Activated naive CD4-positive, alpha-beta T cell treated with anti-CD3 and anti-CD28 coated beads for 36 hours (primary cell): ENCODE measurements at places on chromosomes 5 and 9. TPM values are rescaled to one million over a fixed set of nuclear protein-coding genes. Genes with fewer than 3 reads are reported as not detected.

The GRIA1 gene
- total RNA-seq: not detected

The SFXN1 gene
- total RNA-seq: 350 TPM

The GADD45G gene
- total RNA-seq: 1.2 TPM

The SLC34A3 gene
- total RNA-seq: not detected

The TMEM252 gene
- not detected for total RNA-seq

The NIPAL4 gene
- total RNA-seq: 10.1 TPM

The SNCAIP gene
- not detected for total RNA-seq

The SPINK13 gene
- not detected for total RNA-seq

The MRPL41 gene
- 39.3 TPM for total RNA-seq

The SYNPO gene
- total RNA-seq: 0.14 TPM

The IFNA2 gene
- not detected for total RNA-seq

GRCh38 chr9:113511856-113512761, 48.6 kb downstream of the RGS3 start:
- H3K4me1 ChIP-seq: peaks cover 50% of the 10 kb centered on the region
- H3K27me3 ChIP-seq: peaks cover 2% of the 10 kb centered on the region
- DNase-seq: peak; percentile 82
- peak overlapping the region; percentile 85 for H3K27ac ChIP-seq
- H3K4me3 ChIP-seq: peak overlapping the region; percentile 41

DNA sequence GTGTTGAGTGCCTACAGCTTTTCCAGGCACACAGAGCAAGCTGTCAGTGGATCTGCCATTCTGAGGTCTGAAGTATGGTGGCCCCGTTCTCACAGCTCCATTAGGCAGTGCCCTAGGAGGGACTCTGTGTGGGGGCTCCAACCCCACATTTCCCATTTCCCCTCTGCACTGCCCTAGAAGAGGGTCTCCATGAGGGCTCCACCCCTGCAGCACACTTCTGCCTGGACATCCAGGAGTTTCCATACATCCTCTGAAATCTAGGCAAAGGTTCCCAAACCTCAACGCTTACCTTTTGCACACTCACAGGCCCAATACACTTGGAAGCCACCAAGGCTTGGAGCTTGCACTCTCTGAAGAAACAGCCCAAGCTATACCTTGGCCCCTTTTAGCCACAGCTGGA, 131.3 kb downstream of the DEPDC1B start:
- H3K27ac ChIP-seq: no peak overlapping the region
- H3K36me3 ChIP-seq: no peaks in the 10 kb centered on the region
- no peaks in the 10 kb centered on the region for H3K4me1 ChIP-seq
- no peak overlapping the region for H3K4me3 ChIP-seq
- no peaks in the 10 kb centered on the region for H3K27me3 ChIP-seq

- H3K27ac ChIP-seq: peak overlapping the region; percentile 24
- H3K4me3 ChIP-seq: no peak overlapping the region
These were observed 203.4 kb downstream of the MCTP1 start for GRCh38 chr5:95081500-95081960.

DNA sequence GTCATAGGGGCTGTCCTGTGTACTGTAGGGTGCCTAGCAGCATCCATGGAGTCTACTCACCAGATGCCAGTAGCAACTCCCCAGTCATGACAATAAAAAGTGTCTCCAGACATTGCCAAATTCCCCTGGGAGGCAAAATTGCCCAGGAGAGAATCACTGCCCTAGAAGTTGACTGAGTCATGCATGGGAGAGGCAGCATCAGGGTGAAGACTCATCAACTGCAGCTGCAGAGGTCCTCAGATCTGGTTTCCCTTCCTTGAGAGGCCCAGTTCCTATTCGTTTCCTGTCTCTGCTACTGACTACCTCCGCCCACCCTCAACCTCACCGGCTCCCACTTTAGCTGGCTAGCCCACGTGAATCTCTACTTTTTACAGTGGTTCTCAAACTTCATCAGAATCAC, 88.6 kb upstream of the AGXT2 start:
- H3K4me1 ChIP-seq: peaks cover 6% of the 10 kb centered on the region
- peaks cover 42% of the 10 kb centered on the region for H3K27me3 ChIP-seq
- H3K27ac ChIP-seq: no peak overlapping the region
- H3K36me3 ChIP-seq: no peaks in the 10 kb centered on the region
- no peak overlapping the region for H3K4me3 ChIP-seq
- peak; percentile 38 for DNase-seq

DNA sequence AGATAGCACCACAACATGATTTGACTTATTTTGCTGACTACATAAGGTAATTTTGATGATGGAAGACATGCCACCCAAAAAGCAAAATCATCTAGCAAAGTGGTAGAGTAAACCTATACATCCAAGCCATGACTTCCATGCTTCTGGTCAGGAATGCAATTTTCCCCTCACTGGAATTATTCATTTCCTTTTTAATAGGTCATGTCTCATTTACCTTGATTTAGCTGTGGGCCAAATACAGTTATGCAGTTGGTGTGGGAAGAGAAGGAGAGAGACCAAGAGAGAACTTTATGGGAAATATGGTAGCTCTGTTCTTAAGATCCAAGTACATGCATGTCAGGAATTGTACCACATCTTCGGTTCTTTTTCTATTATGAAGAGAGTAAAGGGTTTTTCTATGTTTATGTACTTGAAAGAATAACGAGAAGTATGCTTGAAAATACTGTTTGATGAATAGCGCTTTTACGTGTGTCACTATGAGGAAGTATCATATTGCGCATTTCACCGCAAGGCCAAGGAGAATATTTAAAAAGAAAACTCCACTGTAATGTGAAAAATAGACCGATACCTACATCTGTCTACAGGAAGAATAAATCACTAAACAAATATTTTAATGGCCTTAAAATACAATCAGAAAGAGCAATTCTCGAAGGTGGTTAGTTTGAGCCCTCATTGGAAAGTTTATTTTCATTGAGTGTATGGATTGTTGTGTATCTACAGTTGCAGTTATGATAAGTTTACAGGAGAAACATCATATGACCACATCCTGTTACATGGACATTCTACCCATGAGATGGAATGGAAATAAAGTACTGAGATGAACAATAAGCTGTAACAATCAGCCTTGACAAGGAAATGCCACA, 134.0 kb downstream of the FOXD1 start:
- DNase-seq: no peak
- no peak overlapping the region for H3K4me3 ChIP-seq
- no peaks in the 10 kb centered on the region for H3K36me3 ChIP-seq
- H3K27ac ChIP-seq: no peak overlapping the region
- H3K27me3 ChIP-seq: peaks cover 59% of the 10 kb centered on the region

- no peaks in the 10 kb centered on the region for H3K27me3 ChIP-seq
- H3K4me1 ChIP-seq: no peaks in the 10 kb centered on the region
- H3K27ac ChIP-seq: no peak overlapping the region
- DNase-seq: no peak
- no peaks in the 10 kb centered on the region for H3K36me3 ChIP-seq
- no peak overlapping the region for H3K4me3 ChIP-seq
These were observed 180.0 kb downstream of the SPATA31D1 start for GRCh38 chr9:82168585-82168984.

GRCh38 chr9:4344946-4345345, 45.1 kb upstream of the GLIS3 start:
- H3K4me1 ChIP-seq: peaks cover 17% of the 10 kb centered on the region
- H3K27me3 ChIP-seq: no peaks in the 10 kb centered on the region
- H3K27ac ChIP-seq: peak overlapping the region; percentile 43
- DNase-seq: peak; percentile 82
- H3K36me3 ChIP-seq: no peaks in the 10 kb centered on the region

DNA sequence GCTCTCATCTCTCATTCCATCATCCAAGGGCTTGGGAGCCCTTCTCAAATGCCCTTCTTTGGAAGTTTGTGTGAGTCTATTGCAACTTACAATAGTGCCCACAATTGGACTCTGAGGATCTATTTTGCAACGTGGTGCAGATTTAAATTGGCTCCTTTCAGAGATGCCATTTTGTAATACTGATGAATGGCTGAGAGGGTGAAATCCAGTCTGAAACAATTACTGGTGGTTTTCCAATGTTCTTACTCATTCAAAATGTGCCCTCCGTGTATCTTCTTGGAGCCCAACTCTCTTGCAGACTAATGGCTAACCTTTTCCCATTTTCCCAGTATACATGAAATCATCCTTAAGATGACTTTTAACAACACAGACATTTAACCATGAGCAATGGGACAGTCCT, 6.1 kb downstream of the ZNF462 start:
- H3K27ac ChIP-seq: no peak overlapping the region
- peaks cover 3% of the 10 kb centered on the region for H3K4me1 ChIP-seq
- no peak for DNase-seq
- H3K4me3 ChIP-seq: no peak overlapping the region
- H3K36me3 ChIP-seq: no peaks in the 10 kb centered on the region

DNA sequence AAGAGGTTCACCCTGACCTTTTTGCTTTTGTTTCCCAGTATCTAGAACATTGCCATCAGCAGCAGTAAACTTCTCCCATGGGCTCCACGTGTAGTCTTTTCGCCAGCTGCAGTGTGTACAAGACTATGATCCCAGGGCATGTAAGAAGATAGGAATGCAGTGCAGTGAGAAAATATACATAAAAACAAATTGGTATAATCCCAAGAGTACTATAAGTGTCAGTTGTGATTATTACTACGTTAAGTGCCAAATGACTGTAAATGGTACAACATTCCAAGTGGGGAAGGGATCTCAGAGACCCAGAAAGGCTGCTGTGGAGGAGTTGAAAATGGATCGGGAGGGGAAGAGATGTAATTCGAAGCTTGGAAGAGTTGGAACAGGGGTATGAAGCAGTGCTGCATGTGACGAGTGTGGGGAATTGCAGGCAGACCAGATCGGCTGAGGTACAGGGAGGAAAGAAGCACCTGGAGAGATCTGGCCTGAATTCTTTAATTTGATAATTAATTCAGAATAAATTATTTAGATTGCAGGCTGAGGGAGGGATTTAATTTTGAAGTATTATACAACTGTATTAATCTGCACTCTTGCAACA, 95.1 kb downstream of the FBXL7 start:
- H3K27ac ChIP-seq: no peak overlapping the region
- DNase-seq: no peak
- no peaks in the 10 kb centered on the region for H3K4me1 ChIP-seq
- no peaks in the 10 kb centered on the region for H3K36me3 ChIP-seq

- H3K27ac ChIP-seq: no peak overlapping the region
- H3K36me3 ChIP-seq: no peaks in the 10 kb centered on the region
- H3K4me3 ChIP-seq: no peak overlapping the region
- DNase-seq: no peak
- H3K27me3 ChIP-seq: peaks cover 7% of the 10 kb centered on the region
- no peaks in the 10 kb centered on the region for H3K4me1 ChIP-seq
These were observed 152.2 kb downstream of the NR2F1-AS1 start for GRCh38 chr5:93428868-93429267.

GRCh38 chr5:56698463-56699381, 116.6 kb upstream of the MAP3K1 start:
- DNase-seq: no peak
- no peak overlapping the region for H3K27ac ChIP-seq
- H3K4me3 ChIP-seq: no peak overlapping the region
- H3K36me3 ChIP-seq: no peaks in the 10 kb centered on the region
- H3K4me1 ChIP-seq: peaks cover 65% of the 10 kb centered on the region

DNA sequence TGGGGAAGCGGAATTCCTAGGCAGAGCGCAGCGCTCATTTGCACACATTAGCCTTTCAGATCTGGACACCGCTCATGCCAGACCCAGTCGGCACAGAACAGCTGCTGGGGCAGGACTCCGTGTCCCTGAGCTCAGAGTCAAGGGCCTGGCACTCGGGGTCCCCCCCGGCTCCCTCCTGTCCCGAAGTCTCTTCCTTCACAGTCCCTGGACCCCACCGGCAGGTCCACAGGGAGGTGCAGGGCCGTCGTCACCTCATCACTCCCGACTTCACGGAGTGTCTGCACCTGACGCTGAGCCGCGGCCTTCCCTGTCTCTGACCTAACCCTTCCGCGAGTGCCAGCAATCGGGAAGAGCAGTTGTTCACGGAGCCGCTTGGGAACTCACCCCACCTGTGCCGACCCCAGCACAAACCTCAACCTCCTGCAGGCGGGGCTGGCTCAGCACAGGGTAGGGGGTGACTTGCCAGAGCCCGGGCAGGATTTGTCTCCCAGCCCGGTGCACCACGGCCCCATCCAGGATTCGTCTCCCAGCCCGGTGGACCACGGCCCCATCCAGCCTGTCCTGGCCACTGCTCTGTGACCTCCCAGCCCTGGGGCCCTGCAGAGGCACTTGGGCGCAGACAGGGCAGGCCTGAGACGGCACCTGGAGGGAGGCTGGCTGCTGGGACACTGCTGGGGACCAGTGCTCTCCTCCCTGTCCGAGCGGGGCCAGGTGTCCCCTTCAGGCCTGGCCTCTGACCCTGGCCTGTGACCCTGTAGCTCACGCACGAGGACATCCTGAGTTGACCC, 9.9 kb upstream of the SLC9A3 start:
- no peak overlapping the region for H3K4me3 ChIP-seq
- peaks cover 25% of the 10 kb centered on the region for H3K27me3 ChIP-seq
- H3K36me3 ChIP-seq: no peaks in the 10 kb centered on the region
- H3K27ac ChIP-seq: no peak overlapping the region
- DNase-seq: no peak
- peaks cover 7% of the 10 kb centered on the region for H3K4me1 ChIP-seq

DNA sequence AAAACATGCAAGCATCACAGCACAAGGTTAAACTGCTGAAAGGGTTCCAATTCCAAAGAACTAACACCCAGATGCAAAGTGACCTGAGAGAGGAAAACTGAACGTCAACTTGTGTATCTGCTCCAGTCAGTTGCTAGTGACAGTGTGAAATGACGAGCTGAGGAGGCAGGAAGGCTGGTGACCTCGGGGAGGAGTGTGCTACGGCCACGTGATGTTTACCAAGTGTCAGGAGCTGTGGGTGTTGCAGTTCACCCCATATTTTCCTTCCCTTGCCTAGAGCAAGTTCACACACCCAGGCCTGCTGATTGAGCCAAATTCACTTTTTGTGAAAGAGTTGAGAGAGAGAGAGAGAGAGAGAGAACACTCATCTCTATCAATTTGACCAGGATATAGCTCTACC, 231.6 kb upstream of the ANKH start:
- no peak overlapping the region for H3K27ac ChIP-seq
- no peaks in the 10 kb centered on the region for H3K36me3 ChIP-seq
- H3K27me3 ChIP-seq: no peaks in the 10 kb centered on the region
- H3K4me1 ChIP-seq: peaks cover 4% of the 10 kb centered on the region

GRCh38 chr5:51651476-51651875, 268.2 kb downstream of the ISL1 start:
- H3K4me3 ChIP-seq: no peak overlapping the region
- no peaks in the 10 kb centered on the region for H3K27me3 ChIP-seq
- no peak overlapping the region for H3K27ac ChIP-seq
- no peak for DNase-seq
- no peaks in the 10 kb centered on the region for H3K4me1 ChIP-seq

DNA sequence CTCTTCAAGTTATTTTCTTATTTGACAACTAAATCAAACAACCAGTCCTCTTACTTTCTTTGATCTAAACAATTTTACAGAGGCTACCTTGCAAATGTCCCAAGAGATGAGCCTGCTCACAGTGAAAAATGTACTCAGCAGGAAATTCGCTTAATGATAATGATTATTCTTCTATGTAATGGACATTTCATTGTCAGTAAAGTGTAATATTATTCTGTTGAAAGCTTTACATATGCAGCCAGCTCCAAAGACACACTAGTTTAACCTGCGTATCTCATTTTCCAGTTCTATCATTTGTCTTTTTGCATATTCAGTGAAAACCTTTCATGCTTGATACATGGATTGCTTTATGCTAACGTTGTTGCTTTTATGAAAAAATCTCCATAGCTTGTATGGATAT, 758.7 kb upstream of the ZNF608 start:
- no peaks in the 10 kb centered on the region for H3K27me3 ChIP-seq
- DNase-seq: no peak
- H3K36me3 ChIP-seq: no peaks in the 10 kb centered on the region
- H3K4me1 ChIP-seq: no peaks in the 10 kb centered on the region
- H3K27ac ChIP-seq: no peak overlapping the region
- H3K4me3 ChIP-seq: no peak overlapping the region

- no peaks in the 10 kb centered on the region for H3K4me1 ChIP-seq
- no peak overlapping the region for H3K27ac ChIP-seq
- no peak overlapping the region for H3K4me3 ChIP-seq
- peaks cover 2% of the 10 kb centered on the region for H3K36me3 ChIP-seq
- DNase-seq: no peak
- H3K27me3 ChIP-seq: no peaks in the 10 kb centered on the region
These were observed 179.0 kb downstream of the FANCC start for GRCh38 chr9:95138474-95138873.
